Right lung (tissue), 10 donors: ENCODE measurements at places on chromosomes 1 and 21. TPM values are rescaled to one million over a fixed set of nuclear protein-coding genes. Genes with fewer than 3 reads are reported as not detected.

GRCh38 chr1:60898987-60899386 is 183.4 kb upstream of the NFIA start:
- no peak for DNase-seq

The PADI1 gene
- not detected for polyA plus RNA-seq

The OR2T35 gene
- not detected for polyA plus RNA-seq

DNA sequence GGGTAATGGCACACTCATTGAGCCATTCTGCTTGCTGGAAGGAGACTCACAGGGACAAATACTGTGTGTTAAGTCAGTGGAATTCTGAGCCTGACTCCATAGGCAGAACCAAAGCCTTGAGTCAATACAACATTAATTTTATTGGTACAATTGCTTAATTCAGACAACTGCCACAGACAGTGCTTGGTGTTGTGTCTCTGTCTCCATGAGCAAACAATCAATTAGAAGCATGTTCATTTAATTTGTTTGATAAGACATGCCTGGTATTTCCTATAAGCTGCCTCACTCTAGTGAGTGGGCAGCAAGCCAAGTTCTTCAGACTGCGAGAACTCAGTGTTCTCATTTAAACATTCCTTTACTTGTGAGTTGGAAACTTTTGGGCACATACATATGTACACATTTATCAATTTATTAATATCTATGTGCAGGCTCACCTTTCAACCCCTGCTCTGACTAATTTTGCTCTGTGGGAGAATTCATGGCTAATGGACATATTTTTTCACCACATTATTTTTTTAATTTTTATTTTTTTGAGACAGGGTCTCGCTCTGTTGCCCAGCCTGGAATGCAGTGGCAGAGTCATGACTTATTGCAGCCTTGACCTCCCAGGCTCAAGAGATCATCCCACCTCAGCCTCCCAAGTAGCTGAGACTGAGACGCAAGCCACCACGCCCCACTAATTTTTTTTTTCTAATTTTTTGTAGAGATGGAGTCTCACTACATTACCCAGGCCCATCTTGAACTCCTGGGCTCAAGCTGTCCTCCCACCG is 4.5 kb upstream of the SRSF10 start:
- DNase-seq, result peak; percentile 71

- DNase-seq, result no peak
Observed at GRCh38 chr1:53557369-53557768, 98.2 kb downstream of the DMRTB1 start.

The UBASH3A gene
- polyA plus RNA-seq, result 0.14 TPM

The MYOC gene
- 2.8 TPM for polyA plus RNA-seq

The CDC20 gene
- polyA plus RNA-seq, result 34.5 TPM

GRCh38 chr1:24679725-24680124 is 36.6 kb downstream of the SRRM1 start:
- DNase-seq, result no peak

GRCh38 chr1:81209461-81209860 is 591.3 kb upstream of the ADGRL2 start:
- DNase-seq, result no peak

The LRRC39 gene
- polyA plus RNA-seq, result 3.9 TPM

DNA sequence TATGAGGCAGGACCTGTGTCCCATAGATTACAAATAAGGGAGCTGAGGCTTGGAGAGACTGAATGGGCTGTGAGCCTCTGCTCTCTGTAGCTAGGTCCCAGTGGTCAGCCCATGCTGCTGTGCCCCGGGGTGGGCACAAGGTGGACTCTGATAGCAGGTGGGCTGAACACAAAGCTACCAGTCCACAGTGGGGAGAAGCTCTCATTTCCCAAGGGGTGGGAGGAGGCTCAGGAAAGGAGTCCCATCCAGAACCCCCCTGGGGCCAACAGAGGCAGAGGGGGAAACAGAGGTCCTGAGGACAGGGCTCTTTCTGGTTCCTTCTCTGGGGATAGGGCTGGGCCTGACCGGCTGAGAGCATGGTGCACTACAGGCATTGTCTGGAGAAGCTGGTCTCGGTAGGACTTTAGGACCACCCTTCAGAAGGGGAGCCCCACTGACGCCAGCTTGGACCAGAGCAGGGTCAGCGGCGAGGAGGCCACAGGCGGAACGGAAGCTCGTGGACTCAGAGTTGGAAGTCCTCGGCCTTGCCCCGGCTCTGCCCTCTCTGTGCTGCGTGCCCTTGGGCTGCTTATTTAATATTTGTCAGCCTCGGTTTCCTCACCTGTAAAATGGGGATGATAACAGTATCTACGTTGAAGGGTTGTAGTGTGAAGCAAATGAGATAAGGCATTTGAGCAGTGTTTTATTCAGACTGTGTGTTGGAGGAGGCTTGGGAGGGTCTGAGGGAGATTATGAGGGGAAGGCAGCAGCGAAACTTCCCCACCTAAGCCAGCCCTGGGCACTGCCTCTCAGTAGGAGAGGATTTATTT is 26.6 kb downstream of the SDE2 start:
- no peak for DNase-seq

- no peak for DNase-seq
Observed at GRCh38 chr1:21451212-21451611, 11.3 kb downstream of the NBPF3 start.

GRCh38 chr1:216499581-216500272 is 76.5 kb upstream of the USH2A start:
- DNase-seq, result no peak

DNA sequence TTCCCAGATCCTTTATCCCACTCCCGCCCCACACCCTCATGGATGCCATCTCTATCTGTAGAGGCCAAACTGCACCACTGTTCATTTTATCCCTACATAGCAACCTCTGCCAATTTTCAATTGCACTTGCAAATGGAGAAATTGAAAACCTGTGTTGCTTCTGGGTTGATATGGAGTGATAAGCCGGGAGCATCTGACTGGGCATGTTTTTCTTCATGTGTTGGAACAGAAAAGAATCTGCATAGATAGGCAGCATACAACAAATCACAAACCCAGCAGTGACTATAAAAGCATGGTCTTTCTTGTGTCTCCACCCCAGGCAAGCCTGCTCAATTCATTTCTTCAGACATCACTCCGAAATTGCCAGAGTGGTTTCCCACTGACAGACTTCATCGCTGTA is 608.8 kb upstream of the CAMK1G start:
- DNase-seq, result no peak

The PGLYRP4 gene
- polyA plus RNA-seq, result not detected

- no peak for DNase-seq
Observed at GRCh38 chr1:43275826-43276620, 6.2 kb downstream of the TMEM125 start.

DNA sequence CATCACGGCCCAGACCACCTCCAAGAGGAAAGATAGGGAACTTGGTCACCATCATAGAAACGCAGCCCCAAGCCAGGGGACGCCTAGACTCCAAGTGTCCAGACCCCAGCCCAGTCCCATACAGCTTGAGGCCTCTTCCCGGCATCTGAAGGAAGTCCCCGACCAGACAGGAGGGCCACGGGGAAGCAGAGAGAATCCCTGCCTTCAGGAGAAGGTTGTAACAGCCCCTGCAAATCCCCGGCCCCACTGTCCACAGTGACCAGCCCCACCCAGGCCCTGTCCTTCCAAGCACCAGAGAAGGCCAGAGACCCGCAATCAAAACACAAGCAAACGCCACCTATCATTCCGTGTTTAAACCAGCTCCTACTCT is 1.7 kb downstream of the SLC19A1 start:
- DNase-seq, result no peak

DNA sequence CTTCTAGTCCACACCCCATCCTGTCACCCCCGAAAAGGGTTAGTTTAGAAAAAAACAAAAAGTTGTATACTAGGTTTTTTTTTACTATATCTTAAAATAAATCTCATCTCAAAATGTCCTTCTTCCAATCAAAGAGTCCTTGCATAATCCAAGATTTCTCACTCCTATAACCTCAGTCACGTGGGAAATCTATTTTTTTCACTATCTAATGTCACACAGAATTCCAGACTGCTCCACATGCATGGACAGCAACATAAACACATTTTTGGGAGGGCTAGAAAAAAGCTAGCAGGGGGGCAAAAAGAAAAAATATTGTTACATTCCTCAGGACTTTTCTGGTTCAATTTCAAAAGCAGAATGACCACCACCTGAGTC is 39.3 kb downstream of the TGFBR3 start:
- DNase-seq, result no peak

DNA sequence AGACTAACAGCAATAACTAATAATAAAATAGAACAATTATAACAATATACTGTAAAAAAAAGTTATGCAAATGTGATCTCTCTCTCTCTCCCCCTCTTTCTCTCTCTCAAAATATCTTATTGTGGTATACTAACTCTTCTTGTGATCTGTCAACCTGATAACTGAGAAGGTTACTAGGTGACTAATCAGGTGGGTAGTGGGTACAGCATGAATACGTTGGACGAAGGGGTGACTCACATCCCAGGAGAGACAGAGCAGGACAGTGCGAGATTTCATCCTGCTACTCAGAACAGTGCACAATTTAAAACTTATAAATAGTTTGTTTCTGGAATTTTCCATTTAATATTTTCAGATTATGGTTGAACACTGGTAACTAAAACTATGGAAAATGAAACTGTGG is 257.5 kb downstream of the LRRC40 start:
- DNase-seq, result no peak

The IVL gene
- not detected for polyA plus RNA-seq

The GPR37L1 gene
- polyA plus RNA-seq, result 0.12 TPM

- DNase-seq, result peak; percentile 80
Observed at GRCh38 chr1:94045465-94046056, 75.4 kb downstream of the ABCA4 start.

- no peak for DNase-seq
Observed at GRCh38 chr21:26080211-26080610, 90.4 kb downstream of the APP start.

DNA sequence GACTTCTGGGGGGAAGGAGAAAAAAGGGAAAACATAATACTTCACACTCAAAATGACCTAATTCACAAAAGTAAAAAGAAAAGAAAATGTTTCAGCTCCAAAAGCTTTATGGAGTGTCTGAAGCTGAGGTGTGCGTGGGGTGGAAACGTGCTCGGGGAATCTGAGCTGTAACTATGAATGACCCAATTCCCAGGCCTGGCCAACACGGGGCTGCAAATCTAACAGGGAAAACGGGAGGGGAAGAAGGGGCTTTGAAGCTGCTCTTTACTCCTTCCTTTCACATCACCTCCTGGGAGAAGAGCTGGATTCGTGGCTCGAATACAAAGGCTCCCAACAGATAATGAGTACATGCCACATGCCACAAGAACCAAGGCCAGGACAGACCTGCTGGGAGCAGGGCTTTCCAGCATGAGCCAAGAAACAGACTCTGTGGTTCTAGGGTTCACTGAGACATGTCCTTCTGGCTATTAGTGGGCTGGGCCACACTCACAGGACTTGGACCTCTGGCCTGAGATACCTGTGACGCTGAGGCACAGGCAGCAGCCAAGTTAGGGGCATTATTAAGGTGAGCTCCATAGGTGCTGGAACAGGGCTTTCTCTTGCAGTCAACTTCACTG is 51.5 kb downstream of the SLC66A1 start:
- DNase-seq, result no peak

GRCh38 chr1:225617956-225618355 is 35.0 kb downstream of the ENAH start:
- DNase-seq, result no peak
